ENCODE measurements at places on chromosomes 16 and 17.

DNA sequence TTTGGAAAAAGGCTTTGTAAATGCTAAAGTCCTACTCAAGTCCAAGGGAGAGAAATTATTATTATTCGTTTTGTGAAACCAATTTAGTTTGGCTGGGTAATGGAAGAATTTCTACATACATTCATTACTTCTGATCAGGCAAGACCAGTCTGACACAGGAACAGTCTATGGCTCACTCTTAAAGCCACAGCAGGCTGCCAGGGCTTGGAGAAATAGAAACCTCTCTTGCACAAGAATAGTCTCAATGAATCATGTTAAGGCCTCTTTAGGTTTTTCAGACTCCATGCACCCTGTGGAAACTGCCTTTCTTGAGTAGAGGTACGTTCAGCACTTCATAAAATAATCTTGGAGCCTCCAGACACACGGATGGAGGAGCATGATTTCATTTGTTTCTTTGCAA is 167.7 kb downstream of the IRX3 start:
- DNase-seq = no peak

DNA sequence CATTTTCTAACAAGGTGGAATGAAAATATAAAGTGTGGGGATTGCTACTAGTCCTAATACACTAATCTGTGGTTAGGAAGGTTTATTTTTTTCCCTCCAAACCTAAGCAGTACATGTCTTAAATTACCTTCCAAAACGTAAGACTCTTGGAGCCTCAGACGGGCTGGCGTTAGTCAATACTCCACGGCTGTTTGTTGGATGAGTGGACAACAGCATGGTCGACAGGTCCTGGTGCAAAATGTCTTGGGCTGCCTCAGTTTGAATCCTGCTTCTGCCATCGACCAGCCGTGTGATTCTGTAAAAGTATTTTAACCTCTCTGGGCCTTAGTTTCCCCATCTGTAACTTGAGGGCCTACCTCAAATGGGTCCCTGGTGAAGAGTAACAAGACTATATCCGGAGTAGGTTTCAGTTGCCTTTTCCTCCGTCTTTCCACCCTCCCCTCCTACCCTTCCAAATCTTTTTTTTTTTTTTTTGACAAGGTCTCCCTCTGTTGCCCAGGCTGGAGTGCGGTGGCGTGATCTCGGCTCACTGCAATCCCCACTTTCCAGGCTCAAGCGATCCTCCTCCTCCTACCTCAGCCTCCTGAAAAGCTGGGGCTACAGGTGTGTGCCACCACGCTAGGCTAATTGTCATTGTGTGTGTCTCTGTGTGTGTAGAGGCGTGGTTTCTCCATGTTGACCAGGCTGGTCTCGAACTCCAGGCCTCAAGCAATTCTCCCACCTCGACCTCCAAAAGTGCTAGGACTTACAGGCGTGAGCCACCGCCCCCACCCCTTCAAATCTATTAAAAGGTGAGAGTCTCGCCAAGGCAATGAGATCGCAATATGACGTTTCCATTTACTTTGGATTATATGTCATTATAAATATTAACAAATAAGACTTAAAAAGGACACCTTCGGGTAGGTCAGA is 5.8 kb downstream of the SCGB1C2 start:
- no peak for DNase-seq

DNA sequence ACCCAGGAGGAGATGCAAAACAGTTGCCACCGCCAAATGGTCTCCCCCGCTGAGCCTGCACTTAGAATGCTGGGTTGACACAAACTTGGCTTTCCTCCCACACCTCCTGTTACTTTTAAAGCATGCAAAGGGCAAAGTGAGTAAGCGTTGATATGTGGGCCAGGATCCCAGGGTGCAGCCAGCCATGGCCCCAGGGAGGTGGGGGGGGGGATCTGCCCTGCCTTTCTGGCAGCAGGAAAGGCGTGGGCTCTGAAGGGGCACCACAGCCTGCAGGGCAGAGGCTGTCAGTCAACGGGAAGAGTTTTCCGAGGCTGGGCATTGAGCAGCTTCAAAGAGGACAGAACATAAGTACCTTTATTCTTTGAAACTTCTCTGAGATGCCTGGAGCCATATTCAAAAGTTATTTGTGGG is 142.3 kb downstream of the ABCC12 start:
- DNase-seq = no peak

- peak; percentile 85 for DNase-seq
Measured at GRCh38 chr17:45197555-45198334, 23.9 kb upstream of the FMNL1 start.

DNA sequence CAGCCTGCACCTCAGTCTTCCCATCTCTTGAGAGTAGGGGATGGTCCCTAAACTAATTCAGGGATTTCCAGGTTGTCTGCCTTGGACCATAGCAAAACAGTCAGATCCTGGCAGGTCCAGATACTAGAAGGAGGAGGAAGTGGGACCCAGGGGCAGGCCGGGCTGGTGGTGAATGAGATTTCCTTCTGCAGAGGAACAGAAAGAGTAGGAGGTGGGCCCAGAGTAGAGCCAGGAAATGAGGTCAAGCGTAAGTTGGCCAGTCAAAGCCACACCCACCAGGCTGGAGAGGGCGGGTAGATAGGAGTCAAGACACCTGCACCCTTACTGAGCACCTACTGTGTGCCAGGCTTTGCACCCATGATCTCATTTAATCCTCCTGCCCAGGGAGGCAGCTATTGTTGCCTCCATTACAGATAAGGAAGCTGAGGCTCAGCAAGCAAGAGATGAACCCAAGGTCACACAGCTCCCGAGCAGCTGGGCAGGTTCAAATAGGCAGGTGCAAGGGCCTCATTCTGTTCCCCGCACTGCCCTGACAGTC is 2.6 kb downstream of the CDH5 start:
- no peak for DNase-seq

GRCh38 chr16:14109077-14109775 is 38.1 kb downstream of the MRTFB start:
- DNase-seq = no peak

DNA sequence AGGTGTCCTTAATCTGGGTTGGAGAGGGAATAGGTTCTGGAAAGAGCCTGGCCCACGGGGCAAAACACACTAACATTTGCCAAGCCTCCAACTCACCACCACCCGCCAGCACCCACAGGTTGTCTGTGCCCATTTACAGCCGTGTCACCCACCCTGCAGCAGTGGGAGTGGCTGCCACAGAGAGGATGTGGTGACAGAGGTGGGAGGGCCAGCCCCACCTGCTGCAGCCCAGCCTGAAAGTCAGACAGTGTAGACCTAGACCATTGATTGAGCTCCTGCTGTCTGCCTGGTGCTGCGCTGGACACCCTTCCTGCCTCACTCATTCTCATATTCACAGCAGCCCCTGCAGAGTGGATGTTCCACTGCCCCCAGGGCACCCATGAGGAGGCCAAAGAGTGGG is 44.7 kb downstream of the IL21R start:
- DNase-seq = no peak
